ENCODE measurements at places on chromosomes 1 and 21.
A peak's percentile ranks its signal among the peaks of the same experiment; 100 is the strongest.

GRCh38 chr21:39079617-39080016 is 103.6 kb downstream of the PSMG1 start:
- DNase-seq = no peak

DNA sequence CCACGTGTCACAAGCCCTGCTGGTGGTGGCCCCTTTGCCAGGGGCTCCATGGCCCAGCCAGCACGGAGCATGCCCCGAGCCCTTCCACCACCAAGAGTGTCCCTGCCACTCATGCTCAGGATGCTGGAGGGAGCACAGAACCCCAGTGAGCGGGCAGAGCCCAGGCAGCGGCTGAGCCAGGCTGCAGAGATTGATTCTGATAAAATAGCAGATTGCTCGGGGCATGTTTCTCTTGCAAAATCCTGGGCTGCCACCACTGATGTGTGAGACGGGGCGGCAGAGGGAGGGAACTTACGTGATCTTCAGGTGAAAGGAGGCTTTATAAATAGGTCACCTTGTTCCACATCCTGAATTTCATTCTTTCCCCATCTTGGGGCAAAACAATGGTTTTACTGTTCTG is 53.2 kb downstream of the SPSB1 start:
- no peak for DNase-seq

DNA sequence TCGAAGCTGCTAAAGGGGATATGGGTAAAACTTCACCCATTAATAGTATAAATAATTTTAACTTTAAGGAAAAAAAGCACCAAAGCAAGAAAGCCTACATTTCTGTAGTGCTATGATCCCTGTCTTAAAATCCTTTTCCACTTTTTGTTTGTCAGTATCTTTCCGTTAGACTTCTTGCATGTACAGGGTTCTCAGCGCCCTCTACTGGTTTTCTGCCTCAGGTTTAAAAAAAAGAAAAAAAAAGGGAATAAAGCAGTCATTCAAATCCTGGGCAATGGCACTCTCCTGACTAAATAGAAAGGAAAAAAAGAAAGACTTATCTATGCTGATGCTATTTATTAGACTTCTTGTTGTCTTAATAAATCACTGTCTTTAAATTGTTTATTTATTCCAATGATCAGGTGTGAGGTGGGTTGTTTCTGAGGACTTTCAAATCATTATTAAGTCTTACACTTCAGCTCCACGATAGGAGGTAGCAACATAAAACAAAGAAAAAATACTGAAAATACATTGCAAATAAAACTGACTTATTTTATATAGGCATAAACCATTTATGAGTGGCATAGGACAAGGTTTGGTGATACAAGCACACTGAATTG is 475.4 kb upstream of the NR5A2 start:
- DNase-seq = peak; percentile 71

- no peak for DNase-seq
These were observed 201.3 kb downstream of the MRPL39 start for GRCh38 chr21:25405984-25406383.

DNA sequence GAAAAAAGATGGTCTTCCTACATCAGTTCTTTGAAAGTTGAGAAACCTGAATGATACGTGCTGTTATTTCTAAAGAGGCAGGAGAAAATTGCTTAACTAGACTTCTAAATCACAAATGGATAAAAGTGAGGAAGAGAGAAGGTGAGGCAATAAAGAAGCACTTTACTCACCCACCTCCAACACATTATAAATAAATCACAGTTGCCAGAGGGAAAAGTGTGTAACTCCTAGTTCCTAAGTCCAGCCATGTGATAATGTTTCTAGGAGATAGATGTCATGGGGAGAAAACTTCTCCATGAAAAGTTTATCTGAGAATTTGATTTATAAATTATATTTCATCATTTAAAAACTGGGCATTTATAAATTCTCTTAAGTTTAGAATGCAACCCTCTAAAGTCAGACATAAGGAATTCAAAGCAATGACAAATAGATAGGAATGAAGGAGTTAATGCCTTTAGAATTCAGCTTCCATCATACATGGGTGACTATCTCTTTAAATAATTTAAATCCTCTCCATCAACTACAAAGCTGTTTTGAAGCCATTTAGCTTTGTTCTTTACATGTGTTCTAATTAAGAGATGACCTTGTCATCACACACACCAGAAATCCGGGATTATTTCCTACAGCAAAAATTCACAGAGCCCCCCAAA is 60.0 kb downstream of the NRIP1 start:
- no peak for DNase-seq

- no peak for DNase-seq
These were observed 2.1 kb downstream of the POU3F1 start for GRCh38 chr1:38044221-38045215.

- DNase-seq = no peak
These were observed 21.1 kb upstream of the VTCN1 start for GRCh38 chr1:117231748-117232373.

GRCh38 chr1:66553846-66554245 is 19.9 kb downstream of the SGIP1 start:
- no peak for DNase-seq

DNA sequence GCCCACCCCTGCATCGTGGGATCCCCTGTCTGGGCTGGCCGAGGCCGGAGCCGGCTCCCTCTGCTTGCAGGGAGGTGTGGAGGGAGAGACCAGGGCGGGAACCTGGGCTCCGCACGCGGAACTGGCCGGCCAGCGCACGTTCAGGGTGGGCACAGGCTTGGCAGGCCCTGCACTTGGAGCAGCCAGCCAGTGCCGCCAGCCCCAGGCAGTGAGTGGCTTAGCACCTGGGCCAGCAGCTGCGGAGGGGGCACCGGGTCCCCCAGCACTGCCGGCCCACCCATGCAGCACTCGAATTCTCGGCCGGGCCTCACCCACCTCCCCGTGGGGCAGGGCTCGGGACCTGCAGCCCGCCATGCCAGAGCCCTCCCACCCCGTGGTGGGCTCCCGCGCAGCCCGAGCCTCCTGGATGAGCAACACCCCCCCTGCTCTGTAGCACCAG is 422.6 kb downstream of the AMY1C start:
- DNase-seq = no peak

GRCh38 chr1:8604041-8604945 is 213.1 kb downstream of the RERE start:
- DNase-seq = peak; percentile 52

GRCh38 chr1:94634977-94635416 is 93.4 kb upstream of the F3 start:
- no peak for DNase-seq

GRCh38 chr1:204828352-204828850 is 42.3 kb upstream of the NFASC start:
- DNase-seq = peak; percentile 55

GRCh38 chr1:155176544-155177071 is 3.0 kb downstream of the TRIM46 start:
- peak; percentile 74 for DNase-seq

DNA sequence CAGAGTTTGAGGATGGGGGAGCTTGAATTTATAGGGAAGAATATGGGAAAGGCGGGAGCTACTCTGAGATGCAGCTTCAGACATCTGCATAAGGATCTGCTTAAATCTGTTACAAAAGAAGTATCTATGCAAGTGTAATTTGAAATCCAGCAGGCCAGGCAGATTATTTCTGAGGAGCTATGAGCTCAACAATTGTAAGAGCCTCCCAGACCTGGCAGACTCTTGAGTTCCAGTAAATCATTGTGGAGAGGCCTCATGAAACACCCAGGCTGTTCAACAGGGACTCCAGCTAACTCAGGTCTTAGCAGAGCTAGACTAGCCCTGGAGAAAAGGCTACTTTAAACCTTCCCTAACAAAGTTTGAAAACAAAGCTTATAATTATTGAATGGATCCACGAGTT is 647.5 kb upstream of the CHRM3 start:
- no peak for DNase-seq

- no peak for DNase-seq
These were observed 37.4 kb downstream of the VANGL1 start for GRCh38 chr1:115679141-115679611.

DNA sequence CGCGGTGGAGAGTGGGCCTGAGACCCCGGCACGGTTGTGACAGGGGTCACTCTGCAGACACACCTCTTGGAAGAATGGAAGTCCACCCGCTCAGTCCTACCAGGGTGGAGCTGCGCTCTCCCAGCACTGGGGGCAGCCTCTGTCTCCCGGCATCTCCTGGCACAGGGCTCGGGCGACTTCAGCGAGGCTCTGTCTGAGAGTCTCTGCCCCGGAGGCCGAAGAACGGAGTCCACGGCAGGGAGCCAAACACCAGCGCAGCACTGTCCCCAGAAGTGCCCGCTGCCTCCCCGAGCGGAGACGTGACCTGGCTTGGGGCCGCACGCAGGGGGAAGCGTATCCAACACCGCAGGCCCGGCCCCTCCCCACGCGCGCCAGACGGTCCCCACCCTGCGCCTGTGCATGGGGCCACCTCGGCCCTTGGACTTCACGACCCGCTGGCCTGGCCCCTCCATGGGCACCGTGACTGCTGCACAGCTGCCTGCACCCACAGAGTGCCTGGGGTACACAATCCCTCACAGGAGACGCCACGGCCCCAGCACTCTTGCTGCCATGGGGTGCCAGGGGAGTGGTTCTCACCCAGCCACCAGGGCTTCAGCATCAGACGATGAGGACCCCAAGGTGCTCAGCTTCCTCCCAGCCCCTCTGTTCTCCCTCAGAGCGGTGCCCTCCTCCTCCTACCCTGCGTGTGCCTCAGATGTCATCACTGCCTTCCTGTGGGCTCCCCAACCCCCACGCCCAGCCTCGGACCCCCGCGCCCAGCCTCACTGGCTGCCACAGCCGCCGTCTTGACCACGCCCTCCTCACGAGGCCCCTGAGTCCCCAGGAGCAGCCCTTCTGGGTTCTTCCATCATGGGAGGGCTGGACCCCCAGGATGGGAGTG is 14.9 kb upstream of the RNF223 start:
- no peak for DNase-seq

- no peak for DNase-seq
These were observed 9.0 kb downstream of the EPHX4 start for GRCh38 chr1:92038695-92039346.

DNA sequence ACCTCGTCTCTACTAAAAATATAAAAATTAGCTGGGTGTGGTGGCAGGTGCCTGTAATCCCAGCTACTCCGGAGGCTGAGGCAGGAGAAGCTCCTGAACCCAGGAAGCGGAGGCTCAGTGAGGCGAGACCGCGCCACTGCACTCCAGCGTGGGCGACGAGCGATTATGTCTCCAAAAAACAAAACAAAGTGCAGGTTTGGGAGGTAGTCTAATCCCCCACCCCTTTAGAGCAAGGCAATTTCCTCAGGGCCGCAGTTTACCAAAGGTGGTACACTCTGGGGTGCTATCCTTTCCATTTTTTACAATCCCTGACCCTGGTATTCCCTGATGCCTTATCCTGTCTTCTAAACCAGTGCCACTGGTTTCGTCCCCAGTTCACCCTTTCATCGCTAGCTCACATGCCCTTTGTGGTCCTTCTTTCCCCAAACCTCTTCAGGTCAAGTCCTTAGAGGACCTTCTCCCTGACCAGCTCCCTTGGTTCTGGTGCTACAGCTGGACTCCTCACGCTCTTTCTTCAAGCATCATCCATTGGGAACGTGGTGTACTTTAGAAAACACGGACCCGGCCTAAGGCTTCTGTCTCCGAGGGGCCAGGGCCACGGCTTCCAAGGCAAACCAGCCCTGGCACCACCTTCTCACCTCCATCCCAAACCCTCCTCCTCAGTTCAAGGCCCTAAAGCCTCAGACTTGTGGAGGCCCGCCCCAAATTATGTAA is 873 bp downstream of the IFT25 start:
- no peak for DNase-seq

- peak; percentile 89 for DNase-seq
These were observed 11.2 kb downstream of the AGO1 start for GRCh38 chr1:35894183-35894582.

- no peak for DNase-seq
These were observed 67.2 kb upstream of the HOOK1 start for GRCh38 chr1:59747420-59748024.

DNA sequence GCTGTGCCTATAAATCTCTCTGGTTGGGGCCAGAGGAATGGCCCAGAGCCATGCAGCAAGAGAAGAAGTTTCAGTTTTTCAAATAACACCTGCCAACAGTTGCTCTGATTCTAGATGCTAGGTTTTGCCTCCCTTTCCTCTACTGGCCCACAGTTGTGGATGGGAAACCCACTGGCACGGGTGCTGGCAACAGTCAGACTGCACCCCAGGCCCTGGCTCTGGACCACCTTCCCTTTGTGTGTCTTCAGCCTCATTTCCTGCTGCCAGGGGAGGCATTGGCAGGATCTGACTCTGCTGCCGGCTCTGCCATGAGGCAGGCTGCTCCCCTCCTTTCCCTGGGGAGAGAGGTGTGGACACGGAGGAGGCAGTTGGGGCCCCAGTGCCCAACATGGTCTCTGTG is 142.0 kb downstream of the IGSF21 start:
- no peak for DNase-seq

GRCh38 chr21:34201481-34201858 is 128.1 kb downstream of the MRPS6 start:
- no peak for DNase-seq

GRCh38 chr1:27804791-27805190 is 25.8 kb upstream of the PPP1R8 start:
- no peak for DNase-seq

GRCh38 chr1:110570901-110571300 is 35.3 kb downstream of the KCNA2 start:
- DNase-seq = no peak

DNA sequence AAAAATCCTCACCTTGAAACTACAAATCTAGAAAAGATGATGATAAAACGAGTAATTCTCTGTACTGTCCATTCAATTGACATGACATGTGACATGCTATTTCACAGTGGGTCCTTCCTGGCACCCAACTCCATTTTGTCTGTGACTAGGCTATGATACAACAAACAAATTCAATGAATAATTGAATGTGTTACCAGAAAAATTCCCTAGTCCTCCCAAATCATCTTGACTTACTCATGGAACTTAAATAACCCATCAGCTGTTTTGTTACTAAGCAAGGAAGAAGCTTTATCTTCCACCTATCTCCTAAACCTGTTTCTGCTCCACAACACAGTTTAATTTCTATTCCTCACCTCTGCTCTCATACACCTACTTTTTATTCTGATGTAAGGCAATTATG is 30.4 kb downstream of the B3GALNT2 start:
- no peak for DNase-seq

DNA sequence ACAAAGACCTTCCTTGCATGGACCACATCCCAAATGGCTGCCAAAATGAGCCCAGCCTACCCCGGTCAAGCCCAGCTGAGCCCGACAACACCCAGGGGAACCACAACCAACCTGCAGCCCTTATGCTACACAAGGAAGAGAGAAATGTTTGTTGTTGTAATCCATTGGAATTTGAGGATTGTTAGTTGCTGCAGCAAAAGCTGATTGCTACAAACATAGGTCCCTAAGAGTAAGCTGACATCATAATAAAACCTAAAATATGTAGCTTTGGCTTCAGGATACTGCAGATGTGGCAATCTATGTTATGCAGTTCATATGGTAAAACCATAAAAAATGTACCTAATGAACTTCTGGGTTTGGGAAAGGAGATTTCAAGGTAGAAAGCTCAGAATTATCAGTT is 65.5 kb upstream of the DNAH14 start:
- DNase-seq = no peak

GRCh38 chr1:3042481-3042880 is 21.2 kb downstream of the ACTRT2 start:
- no peak for DNase-seq
